Stimulated activated effector memory CD8-positive, alpha-beta T cell treated with anti-CD3 and anti-CD28 coated beads, Interleukin-12 subunit alpha, Interleukin-12 subunit beta, amount 100 ng/mL, for 72 hours (primary cell): ENCODE measurements at places on chromosomes 7 and 10.

DNA sequence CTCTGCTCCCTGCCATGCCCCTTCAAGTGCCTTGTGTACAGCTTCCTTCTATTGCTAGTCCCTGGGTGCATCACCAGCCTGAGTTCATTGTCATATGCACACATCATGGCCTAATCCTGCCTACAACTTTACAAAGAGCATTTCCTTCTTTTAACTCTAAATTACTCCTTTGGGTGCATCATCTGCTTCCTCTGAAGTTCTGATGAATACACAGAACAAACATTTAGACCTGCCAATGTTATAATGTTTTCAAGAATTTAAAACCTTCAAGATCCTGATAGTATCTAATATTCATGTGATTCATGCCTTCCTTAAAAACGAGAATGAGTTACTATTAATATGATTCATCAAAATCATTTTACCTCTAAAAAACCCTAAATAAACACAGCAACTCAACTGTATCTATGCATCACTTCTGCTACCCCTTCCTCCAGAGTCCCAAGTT is 357.1 kb downstream of the MAGI2 start:
- no peak for DNase-seq

GRCh38 chr7:123769371-123769770 is 20.6 kb upstream of the WASL start:
- no peak for DNase-seq

GRCh38 chr7:131400681-131401176 is 73.1 kb downstream of the MKLN1 start:
- DNase-seq, result no peak

DNA sequence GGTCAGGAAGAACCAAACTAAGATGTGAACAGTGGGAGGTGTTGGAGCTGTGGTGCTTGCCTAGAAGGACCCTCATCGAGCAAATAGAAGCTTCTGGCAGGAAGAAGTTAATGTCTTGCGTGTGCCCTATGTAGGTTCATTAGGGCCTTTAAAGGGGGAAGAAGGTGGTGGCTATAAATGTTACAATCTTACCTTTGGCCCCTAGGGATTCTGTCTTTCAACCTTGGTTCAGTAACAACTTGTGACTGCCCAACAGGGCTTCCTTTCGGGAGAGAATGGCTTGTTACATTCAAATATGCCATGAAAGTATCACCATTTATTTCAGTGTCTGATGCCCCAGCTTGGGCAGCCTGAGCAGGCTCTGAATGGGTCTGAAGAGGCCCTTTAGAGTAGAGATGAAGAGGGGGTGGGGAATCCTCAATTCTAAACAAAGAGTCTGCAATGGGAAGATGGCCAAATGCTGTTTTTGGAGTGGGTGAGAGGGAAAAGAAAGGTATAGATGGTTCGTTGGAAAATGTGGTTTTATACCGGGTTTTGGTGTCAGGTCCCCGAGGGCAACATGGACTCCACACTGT is 108.0 kb downstream of the TCF7L2 start:
- DNase-seq, result no peak
